Thoracic aorta (tissue), 2 donors: ENCODE measurements at places on chromosomes 1 and 21.

DNA sequence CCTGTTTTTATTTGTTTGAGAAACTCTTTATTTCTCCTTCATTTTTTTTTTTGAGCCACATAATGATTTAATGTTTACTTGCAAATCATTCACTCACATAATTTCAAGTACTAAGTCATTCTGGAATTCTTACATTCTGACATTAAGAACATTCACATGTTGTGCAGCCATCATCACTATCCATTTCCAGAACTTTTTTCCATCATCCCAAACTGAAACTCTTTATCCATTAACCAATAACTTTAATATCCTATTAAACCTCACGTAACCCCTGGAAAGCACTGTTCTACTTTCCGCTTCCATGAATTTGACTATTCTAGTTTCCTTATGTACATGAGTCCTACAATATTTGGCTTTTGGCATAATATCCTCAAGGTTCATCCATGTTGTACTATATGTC lies 52.5 kb upstream of the TEKT2 start:
- H3K27me3 ChIP-seq = no peaks in the 10 kb centered on the region
- no peak for DNase-seq
- peaks cover 14% of the 10 kb centered on the region for H3K36me3 ChIP-seq
- H3K4me3 ChIP-seq = no peak overlapping the region

GRCh38 chr21:23083242-23083641 lies 2085.0 kb downstream of the NCAM2 start:
- no peak overlapping the region for H3K27ac ChIP-seq
- no peaks in the 10 kb centered on the region for H3K36me3 ChIP-seq
- H3K4me3 ChIP-seq = no peak overlapping the region

DNA sequence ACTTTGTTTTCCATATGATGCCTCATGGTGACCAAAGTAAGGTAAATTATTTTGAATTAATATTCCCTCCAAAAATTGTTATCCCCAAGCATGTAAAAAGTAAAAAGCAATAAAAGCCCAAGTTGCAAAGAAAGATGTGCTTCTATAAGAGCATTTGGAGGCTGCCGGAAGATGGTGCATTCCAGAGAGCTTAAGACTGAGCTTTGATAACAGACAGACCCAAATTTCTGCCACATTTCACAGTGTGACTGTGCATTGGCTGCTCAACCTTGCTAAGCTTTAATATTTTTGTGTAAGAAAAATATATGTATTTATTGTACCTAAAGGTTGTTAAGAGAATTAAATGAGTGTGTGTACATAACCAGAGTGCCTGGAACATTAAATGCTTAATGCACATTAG lies 67.9 kb downstream of the CYYR1 start:
- H3K4me1 ChIP-seq = no peaks in the 10 kb centered on the region
- no peaks in the 10 kb centered on the region for H3K36me3 ChIP-seq
- H3K27me3 ChIP-seq = no peaks in the 10 kb centered on the region
- DNase-seq = no peak
- no peak overlapping the region for H3K27ac ChIP-seq

- H3K27me3 ChIP-seq = no peaks in the 10 kb centered on the region
- H3K4me1 ChIP-seq = no peaks in the 10 kb centered on the region
- no peak for DNase-seq
- H3K27ac ChIP-seq = no peak overlapping the region
- H3K36me3 ChIP-seq = no peaks in the 10 kb centered on the region
Measured at GRCh38 chr1:236083650-236084385, 18.9 kb upstream of the NID1 start.

DNA sequence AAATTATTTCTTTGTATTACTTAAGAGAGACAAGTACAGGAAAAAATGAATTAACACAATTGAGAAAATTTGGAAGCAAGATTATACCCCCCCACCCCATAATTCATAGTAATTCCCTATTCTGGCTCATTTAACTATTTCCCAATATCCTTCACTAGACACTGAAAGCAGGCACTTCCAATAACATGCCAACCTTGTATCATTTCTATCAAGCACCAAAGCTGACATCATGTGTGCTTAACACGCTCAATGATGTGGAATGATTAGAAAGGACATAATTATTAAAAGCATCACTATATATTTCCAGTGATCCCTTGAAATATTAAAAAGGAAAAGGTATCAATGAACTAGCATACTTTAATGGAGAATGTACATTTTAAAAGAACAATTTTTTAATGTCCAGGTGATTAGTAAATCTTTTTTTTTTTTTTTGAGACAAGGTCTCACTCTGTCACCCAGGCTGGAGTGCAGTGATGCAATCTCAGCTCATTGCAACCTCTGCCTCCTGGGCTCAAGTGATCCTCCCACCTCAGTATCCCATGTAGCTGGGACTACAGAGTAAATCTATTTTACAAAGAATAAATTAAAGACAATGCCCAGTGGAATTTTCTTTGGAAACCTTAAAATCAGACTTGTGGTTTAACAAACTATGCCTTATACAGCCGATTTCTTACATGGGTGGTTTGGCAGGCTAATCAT lies 443.9 kb downstream of the DSCAM start:
- no peaks in the 10 kb centered on the region for H3K36me3 ChIP-seq
- no peaks in the 10 kb centered on the region for H3K4me1 ChIP-seq
- DNase-seq = no peak
- no peaks in the 10 kb centered on the region for H3K27me3 ChIP-seq

GRCh38 chr1:38789498-38790169 lies 69.9 kb downstream of the RRAGC start:
- H3K4me3 ChIP-seq = no peak overlapping the region
- no peaks in the 10 kb centered on the region for H3K27me3 ChIP-seq
- no peaks in the 10 kb centered on the region for H3K36me3 ChIP-seq

DNA sequence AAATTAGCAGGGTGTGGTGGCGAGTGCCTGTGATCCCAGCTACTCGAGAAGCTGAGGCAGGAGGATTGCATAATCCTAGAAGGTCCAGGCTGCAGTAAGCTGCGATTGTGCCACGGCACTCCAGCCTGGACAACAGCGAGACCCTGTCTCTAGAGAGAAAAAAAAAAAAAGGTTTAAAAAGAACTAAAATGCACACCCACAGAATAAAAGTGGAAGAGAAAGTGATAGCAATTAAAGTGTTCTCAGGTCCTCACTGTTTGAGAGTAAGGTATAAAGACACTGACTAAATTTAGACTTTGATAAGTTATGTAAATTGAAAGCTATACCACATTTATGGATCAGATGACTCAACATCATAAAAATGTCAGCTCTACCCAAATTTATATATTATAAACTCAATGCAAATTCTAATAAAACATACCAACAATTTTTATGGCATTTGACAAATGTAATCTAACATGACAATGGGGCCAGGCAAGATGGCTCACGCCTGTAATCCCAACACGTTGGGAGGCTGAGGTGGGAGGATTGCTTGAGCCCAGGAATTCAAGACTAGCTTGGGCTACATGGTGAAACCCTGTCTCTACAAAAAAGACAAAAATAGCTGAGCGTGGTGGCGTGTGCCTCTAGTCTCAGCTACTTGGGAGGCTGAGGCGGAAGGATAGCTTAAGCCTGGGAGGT lies 11.8 kb downstream of the ZBTB17 start:
- no peaks in the 10 kb centered on the region for H3K27me3 ChIP-seq
- H3K36me3 ChIP-seq = no peaks in the 10 kb centered on the region
- H3K4me1 ChIP-seq = peaks cover 18% of the 10 kb centered on the region
- no peak for DNase-seq
- H3K27ac ChIP-seq = peak overlapping the region; percentile 14

DNA sequence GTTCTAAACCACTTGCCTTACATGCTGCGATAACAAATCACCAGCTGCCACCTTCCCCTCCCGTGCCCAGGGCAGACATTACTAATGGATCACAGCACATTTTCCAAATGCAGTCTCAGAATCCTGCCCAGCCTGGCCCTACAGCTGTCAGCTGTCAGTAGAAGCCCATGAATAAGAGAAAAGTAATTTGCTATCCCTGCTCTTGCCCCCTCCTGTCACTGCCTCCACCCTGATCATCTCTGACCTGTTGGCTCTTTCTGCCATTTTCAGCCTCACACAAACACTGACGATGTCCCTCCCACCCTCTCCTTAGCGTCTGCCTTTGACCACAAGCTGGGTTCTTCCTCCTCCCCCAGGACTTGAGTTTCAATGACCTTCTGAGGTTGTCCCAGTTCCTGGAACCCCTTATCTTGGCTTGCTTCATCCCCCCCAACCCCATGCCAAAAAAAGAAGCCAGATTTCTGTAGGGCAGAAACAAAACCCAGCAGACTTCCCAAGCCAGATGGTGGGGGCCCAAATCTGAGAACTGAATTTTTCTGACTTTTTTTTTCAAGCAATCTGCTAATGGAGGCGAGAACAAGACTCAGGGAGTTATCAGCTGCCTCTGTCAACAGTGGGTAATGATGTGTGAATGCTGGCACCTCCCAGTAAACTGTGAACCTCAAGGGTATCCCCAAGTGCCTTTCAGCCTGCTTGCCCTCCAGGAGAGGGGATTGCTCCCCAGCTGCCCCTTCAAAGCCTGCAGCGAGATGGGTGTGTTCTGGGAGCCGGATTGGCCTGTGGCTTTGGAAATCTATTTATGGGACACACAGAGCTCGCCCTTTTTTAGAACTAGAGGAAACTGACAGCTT lies 216.5 kb upstream of the VAMP3 start:
- no peaks in the 10 kb centered on the region for H3K27me3 ChIP-seq
- no peak overlapping the region for H3K27ac ChIP-seq
- DNase-seq = no peak
- H3K4me3 ChIP-seq = no peak overlapping the region
- no peaks in the 10 kb centered on the region for H3K36me3 ChIP-seq

DNA sequence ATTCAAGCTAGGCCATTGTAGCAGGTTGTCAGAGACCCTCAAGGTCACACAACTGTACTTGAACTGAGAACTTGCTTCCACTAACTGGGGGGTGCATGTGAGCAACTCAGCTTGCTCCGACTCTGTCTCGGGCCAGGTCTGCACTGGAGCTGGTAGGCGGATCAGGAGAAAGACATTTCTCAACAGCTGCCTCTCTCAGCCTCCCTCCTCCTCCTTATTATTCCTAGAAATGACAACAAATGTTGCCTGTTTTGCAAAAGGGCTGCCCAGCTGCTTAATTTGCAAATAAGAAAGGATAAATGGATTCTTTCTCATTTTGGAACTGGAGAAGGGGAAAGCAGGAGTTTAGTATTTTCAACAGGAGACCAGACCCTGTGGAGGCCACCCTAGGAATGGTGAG lies 140.5 kb downstream of the RHOU start:
- H3K27ac ChIP-seq = no peak overlapping the region
- H3K4me3 ChIP-seq = no peak overlapping the region
- no peaks in the 10 kb centered on the region for H3K27me3 ChIP-seq
- no peak for DNase-seq
- no peaks in the 10 kb centered on the region for H3K36me3 ChIP-seq
